ENCODE measurements at places on chromosomes 2 and 18. TPM values are rescaled to one million over a fixed set of nuclear protein-coding genes. Genes with fewer than 3 reads are reported as not detected.

MSTN gene
- total RNA-seq: not detected

KRTCAP3 gene
- total RNA-seq: 65.4 TPM

BCL2L11 gene
- total RNA-seq: 35.9 TPM

CENPA gene
- total RNA-seq: not detected

LYG2 gene
- not detected for total RNA-seq

CTLA4 gene
- total RNA-seq: not detected

CHRND gene
- not detected for total RNA-seq

NT5C1B gene
- total RNA-seq: not detected

ANKRD53 gene
- total RNA-seq: not detected

SERPINB10 gene
- not detected for total RNA-seq

ALPG gene
- total RNA-seq: not detected

GPR45 gene
- not detected for total RNA-seq

GRCh38 chr18:63177259-63177658 is 142.3 kb downstream of the BCL2 start:
- peak; percentile 31 for DNase-seq

- DNase-seq: no peak
These were observed 863.7 kb downstream of the EPHA4 start for GRCh38 chr2:220708366-220708765.

DNA sequence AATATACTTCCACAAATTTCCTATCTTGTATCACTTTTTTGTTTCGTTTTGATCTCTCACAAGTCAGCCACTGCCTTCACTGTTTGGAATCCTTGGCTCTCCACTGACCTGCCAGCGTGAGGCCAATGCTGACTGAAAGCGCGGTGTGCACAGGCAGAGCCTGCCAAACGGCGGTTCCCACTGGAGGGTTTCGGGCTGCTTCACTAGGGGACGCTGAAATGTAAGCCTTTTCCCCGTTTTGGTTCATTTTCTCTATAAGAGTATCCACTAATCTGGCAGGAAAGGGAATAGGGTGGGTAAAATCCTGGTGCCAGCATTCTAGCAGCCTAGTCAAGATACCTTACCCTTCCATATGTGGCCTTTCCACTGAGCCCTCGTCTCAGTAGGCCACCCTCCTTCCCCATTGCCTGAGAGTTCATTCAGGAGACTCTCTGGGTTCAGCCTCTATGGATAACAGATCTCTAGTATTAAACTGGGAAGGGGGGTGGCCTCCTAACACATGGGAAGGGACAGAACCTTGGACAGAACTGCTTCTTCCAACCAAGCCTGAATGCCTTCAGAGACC is 91.5 kb downstream of the DYM start:
- no peak for DNase-seq

- no peak for DNase-seq
These were observed 278.7 kb upstream of the KLHL29 start for GRCh38 chr2:23106242-23106785.

- DNase-seq: peak; percentile 86
These were observed 45.5 kb downstream of the DDX1 start for GRCh38 chr2:15636972-15637785.

DNA sequence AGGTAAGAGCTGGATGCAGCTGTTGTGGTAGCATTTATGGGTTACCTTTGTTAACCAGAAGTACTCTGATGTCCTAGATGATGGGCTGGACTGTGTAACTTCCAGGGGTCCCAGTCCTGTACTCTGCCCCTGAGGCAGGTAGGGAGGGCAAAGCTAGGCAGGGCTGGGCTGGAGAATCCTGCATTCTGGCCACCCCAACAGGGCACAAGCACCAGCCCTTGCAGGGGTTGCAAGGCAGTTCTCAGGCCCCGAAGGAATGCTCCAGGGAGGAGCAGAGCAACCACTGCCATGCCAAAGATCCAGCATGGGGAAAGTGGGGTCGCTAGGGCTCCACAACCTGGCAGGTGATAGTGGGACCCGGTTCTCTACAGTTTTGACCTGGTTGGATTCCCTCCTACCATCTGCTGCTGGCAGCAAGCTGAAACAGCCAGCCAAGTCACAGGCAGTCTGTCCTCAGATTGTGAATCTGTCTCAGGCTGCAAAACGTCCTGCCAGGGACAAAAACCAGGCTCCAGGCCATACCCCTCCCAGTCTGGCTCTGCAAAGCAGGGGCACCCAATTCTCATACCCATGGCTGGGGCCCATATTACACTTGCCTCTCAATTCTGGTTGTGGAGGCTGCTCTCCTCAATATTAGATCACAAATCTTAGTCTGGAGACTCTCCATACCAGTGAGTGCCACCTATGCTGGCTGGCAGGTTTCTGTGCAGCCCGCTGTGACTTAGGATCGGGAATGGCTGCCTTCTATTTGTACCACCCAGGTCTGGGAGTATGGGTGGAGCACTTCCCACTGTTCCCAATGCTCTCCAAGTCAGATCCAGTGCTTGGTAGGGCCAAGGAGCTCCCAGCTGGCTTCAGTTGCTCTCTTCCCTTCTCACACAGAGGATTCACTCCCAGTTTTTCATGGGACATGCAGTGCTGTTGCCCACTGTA is 61.1 kb downstream of the SMCHD1 start:
- no peak for DNase-seq

DNA sequence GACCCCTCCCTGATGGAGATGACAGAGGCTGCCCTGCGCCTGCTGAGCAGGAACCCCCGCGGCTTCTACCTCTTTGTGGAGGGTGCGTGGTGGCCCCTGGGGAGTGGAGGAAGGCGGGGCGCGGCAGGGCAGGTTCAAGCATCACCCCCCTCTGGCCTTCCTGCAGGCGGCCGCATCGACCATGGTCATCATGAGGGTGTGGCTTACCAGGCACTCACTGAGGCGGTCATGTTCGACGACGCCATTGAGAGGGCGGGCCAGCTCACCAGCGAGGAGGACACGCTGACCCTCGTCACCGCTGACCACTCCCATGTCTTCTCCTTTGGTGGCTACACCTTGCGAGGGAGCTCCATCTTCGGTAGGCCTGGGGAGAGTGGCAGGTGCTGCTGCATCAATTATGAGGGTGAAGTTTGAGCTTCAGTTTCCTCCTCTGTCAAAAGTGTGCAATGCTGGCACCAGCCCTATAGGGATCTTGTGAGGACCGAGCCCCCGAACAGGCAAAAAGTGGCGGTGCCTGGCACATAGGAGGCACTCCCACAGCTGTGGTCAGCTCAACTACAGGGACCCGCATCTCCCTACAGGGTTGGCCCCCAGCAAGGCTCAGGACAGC is 2.2 kb downstream of the ALPI start:
- DNase-seq: no peak

- no peak for DNase-seq
These were observed 290.8 kb upstream of the MYT1L start for GRCh38 chr2:2621855-2622254.

- peak; percentile 92 for DNase-seq
These were observed 5.7 kb downstream of the PTMA start for GRCh38 chr2:231713730-231714638.

GRCh38 chr2:172858473-172858745 is 122.8 kb downstream of the RAPGEF4 start:
- DNase-seq: no peak

DNA sequence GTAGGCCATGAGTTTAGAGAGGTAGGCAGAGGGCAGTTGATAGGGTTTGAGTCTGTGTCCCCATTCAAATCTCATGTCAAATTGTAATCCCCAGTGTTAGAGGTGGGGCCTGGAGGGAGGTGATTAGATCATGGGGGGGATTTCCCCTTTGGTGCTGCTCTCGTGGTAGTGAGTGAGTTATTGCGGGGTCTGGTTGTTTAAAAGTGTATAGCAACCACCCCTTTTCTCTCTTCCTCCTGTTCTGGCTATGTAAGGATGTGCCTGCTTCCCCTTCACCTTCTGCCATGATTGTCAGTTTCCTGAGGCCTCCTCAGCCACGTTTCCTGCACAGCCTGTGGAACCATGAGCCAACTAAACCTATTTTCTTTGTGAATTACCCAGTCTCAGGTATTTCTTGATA is 25.5 kb downstream of the MARCHF4 start:
- no peak for DNase-seq

DNA sequence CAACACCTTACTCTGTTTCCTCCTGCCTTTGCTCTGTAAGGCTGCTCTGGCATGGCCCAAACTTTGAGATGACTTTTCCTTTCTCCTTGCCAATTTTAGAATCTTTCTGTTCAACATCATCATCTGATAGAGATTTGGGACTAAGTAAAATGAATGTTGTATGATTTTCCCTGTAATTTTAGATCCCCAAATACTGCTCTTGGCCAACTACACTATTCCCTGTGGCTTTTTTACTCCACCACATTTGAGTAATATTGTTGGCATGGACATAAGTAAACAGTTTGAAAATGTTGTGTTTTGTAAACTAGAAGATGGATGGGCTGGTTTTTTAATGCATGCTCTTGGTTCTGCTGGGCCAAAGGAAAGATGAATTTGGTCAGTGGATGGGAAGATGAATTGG is 12.1 kb downstream of the LTBP1 start:
- no peak for DNase-seq

- no peak for DNase-seq
These were observed 558.9 kb upstream of the PKDCC start for GRCh38 chr2:41488888-41489287.

- no peak for DNase-seq
These were observed 33.4 kb upstream of the MGAT5 start for GRCh38 chr2:134220344-134220974.

- peak; percentile 44 for DNase-seq
These were observed 403 bp downstream of the TMEM127 start for GRCh38 chr2:96265349-96265839.

DNA sequence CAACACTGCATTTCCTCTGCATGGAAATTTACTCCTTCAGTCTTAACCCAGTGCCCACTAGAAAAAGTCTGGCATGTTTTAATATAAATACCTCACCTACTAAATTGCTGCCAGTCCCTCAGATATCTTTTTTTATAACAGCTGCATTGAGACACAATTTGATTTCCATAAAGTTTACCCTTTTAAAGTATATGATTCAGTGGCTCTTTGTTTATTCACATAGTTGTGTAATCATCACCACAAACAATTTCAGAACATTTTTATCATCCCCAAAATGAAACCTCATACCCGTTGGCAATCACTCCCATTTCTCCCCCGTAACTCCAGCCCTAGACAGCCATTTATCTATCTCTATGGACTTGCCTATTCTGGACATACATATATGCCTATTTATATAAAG is 17.0 kb upstream of the FRZB start:
- DNase-seq: no peak

GRCh38 chr2:55111230-55111569 is 60.9 kb upstream of the RTN4 start:
- no peak for DNase-seq

- peak; percentile 58 for DNase-seq
These were observed 111.1 kb upstream of the CAB39 start for GRCh38 chr2:230601510-230601909.

GRCh38 chr2:179442206-179442605 is 177.6 kb upstream of the SESTD1 start:
- DNase-seq: no peak

DNA sequence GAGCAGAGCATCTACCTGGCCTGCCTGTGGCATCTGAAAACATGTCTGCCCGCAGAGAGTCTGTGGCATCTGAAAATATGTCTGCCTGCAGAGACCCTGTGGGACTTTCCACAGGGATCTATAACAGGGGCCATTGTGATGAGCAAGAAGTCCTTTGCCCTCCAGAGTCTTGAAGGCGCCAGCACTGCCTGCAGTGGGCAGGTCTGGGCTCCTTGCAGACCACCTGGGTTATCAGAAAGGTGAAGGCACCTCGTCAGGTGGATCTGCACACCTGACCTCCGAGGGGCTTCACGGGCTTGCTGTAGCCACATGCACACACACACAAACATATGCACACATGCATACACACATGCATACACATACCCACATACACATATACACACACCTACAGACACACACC is 189.5 kb upstream of the HDAC4 start:
- DNase-seq: no peak

- DNase-seq: no peak
These were observed 5.1 kb upstream of the PROM2 start for GRCh38 chr2:95269036-95269680.

DNA sequence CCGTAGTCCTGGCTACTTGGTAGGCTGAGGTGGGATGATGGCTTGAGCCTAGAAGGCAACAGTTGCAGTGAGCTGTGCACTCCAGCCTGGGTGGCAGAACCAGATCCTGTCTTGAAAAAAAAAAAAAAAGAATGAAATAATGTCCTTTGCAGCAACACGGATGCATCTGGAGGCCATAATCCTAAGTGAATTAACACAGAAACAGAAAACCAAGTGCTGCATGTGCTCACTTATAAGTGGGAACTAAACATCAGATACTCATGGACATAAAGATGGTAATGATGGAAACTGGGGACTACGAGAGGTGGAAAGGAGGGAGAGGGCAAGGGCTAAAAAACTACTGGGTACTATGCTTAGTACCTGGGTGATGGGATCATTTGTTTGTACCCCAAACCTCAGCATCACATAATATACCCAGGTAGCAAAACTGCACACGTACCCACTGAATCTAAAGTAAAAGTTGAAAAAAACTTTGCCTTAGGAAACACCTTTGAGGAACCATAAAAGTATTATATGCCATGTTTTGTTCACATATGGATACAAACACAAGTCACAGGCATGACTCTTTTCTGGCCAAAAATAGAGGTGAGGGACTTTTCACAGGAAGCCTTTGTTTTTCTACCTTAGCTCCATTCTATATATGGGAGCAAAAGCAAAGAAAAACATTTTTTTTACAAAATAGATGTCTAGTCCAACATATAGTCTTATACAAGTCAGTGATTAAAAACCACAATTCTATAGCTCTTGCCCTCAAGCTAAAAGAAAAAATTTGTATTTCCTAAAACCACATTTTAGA is 36.6 kb downstream of the GPR155 start:
- DNase-seq: no peak

GRCh38 chr2:9756692-9757250 is 86.5 kb upstream of the TAF1B start:
- DNase-seq: no peak

DNA sequence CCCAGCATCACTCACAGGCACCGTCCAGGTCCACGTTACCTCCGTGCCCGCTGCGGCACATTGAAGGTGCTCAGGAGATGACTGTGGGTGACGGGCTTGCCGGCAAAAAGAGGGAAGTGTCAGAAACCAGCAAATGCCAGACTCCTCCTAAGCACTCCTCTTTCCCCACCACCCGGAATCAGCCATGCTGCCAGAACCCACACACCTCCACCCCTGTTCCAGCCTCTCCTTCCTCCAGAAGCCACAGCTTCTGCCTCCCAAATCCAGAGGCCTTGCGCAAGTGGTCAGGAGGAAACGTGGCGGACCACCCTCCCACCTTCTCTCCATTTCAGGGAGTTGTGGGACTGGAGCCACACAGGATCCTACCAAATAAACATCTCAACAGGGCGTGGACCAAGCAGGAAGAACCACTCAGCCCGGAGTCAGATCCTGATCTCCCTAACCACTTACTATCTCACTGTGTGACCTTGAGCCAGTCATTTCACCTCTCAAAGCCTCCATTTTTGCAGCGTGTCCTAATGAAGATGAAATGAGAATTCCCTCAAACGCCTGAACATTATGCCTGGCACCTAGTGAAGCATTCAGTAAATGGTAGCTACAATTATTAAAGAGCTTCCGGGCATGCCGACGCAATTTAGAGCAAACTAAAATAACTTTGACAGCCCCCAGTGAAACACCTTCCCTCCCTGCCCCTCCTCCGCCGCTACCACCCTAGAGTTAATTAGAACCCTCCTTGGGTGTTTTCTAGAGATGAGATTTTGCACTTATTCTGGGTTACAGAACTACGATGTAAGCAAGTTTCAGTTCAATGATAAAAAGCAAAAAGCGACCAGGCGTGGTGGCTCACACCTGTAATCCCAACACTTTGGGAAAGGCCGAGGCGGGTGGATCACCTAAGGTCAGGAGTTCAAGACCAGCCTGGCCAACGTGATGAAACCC is 32.9 kb downstream of the SMAD7 start:
- no peak for DNase-seq

Measured in Peyer's patch (tissue), 4 donors.